ENCODE measurements at places on chromosomes 1 and 21.

DNA sequence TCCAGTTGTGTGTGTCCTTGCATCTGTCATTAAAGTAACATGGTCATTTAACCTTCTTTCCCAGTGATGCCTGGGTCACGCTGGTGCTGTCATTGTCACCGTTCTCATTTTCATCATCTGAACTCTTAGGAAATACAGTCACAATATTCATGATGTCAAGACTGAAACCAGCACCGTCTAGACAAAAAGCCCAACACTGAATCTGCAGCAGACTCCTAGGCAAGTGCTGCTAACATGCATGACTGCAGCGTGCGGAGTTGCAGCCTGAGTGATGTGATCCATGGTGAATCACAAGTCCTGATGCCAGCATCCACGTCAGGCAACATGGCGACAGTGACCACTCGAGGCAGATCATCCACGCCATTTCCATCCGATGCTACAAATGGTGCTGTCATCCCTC, 37.6 kb downstream of the MRPL37 start:
- no peak for DNase-seq

DNA sequence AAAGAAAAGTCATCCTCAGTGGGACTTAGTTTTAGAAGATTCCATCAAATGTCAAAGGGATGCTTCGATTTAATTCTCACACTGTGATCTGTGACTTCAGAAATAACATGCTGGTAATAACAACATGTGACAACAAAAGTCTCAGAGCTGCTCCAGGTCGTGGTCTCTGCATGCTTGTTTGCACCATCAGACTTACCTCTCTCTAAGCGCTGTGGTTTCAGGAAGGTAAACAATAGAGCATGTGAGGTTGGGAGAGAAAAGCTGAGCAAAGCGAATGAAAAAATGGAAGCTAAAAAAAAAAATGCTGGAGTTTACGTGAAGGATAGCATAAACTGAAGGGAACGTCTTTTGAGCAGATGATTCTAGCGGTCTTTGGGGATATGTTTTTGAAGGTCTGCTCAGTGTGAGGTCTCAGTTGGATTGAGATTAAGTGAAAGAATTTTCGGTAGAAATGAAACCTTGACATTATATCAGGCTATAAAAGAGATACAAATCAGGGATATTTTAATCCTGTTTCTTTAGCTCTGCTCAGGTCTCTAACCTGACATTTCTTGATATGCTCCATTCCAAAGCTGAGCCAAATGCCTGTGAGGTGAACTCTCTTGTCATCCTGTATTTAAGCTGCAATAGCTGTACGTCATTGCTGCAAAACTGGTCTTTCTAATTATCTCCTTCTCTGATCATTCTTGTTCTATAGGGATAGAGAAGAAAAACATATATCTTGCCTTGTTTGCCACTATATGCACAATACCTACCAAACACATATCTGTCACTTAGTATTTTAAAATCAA, 86.5 kb downstream of the C1orf21 start:
- DNase-seq = no peak

DNA sequence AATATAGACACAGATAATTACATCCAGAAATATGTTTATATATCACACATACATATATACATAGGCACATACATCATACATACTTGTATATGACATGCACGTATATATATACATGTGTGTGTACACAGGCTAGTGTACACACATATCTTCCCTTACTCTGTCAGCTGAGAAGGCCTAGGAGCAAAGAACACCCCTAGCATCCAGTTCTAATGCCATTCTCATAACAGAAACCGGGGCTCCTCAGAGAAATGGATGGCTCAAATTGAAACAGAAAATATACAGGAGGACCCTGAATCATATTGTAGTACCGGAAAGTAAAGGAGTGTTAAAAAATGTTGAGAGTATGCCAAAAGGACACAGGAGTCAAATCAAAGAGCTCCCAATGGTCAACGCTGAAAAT, 19.7 kb upstream of the HYI start:
- no peak for DNase-seq

GRCh38 chr1:223038288-223039006, 104.6 kb downstream of the TLR5 start:
- no peak for DNase-seq

DNA sequence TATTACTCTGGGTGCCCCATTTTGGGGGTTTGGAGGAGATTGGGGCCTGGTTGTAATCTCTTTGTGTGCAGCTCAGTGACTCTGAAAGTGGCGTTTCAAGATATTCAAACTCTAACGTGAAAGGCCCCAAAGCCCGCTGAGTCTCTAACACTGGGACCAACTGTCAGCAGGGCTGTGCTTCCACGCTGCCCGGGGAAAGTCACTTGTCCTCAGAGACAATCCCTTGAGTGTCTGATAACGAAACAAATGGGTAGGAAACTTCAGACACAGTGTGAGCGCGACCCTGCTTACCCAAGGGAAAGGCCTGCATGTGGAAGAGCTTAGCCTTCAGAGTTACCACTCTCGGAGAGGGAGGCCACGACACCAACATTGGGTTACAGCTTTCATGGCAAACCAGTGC, 837 bp downstream of the UBASH3A start:
- DNase-seq = peak; percentile 37

DNA sequence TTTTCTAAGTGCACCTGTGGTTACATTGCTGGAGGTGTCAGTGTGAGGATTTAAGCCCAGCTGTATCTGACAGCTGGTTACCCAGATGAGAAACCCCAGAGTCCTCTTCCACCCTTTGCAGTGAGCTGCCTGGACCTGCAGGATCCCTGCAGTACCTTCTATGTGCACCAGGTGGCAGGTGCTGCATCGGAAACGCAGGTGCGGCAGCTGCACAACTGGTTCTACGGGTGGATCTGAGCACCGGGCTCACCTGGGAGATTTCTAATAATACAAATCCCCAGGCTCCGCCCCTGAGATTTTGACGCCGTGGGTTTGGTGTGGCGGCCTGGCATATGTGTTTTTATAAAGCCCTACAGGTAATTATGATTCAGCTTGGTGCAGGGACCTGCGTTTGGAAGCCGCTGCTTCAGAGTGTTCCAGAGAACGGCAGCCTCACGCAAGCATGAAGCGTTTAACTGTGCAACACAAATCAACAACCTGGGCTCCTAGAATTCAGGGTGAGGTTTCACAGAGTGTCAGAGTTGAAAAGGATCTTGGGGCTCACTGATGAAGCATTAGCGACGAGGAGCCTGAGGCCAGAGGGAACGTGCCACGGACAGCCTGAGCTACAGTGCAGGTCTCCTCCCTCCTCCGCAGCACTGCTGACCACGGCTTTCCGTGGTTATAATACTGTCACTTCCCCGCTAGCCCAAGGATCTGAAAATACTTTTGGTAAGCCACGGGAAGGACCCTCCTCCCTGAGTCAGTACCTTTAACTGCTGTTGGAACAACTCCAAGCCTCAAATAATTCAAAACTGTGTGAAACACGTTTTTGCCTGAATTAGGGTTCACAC, 96.7 kb upstream of the TRABD2B start:
- DNase-seq = peak; percentile 56

DNA sequence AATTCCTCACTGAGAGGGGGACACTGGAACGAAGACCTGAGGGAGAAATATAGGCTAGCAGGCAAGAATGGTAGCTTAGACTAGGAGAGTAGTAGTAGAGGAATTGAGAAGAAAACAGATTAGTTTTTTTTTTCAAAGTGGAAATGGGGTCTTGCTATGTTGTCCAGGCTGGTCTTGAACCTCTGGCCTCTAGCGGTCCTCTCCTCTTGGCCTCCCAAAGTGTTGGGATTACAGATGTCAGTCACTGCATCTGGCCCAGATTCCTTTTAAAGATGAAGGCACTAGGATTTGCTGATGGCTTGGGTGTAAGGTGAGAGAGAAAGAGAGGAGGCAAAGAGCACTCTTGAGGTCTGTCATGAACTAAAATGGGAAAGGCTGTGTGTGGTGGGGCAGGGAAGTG, 30.1 kb downstream of the NFASC start:
- DNase-seq = no peak

DNA sequence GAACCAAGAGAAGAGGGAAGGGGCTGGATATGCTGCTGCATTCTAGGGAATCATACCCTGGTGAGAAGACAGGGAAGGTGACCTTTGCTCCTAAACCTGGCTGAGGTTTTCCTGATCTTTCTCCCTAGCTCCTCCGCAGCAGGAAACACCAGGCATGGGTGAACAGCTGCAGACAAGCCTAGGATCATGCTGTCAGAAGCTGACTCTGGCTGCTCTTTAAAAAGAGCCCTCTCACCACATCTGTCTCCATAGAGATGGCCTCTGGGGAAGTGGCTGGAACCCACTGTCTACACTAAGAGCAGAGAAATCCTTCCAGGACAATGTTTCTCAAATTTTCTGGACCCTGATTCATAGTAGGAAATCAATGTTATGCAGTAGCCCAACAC, 57.6 kb downstream of the CD34 start:
- no peak for DNase-seq

DNA sequence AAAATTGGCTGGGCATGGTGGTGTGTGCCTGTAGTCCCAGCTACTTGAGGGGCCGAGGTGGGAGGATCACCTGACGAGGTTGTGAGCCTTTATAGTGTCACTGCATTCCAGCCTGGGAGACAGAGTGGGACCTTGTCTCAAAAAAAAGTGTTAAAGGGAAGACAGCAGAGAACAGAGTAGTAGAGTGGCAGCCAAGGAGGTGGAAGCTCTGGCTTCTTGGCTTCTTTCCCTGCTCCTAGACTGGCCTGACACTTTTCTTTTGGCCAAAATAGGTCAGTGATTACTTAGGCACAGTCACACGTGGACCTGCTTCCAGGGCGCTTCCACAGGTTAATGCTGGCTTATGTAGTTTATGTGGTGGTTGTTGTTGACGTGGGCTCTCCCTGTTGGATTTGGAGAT, 3.2 kb downstream of the DIP2A start:
- no peak for DNase-seq

- DNase-seq = no peak
These were observed 35.4 kb upstream of the FAM89A start for GRCh38 chr1:231075497-231075896.

DNA sequence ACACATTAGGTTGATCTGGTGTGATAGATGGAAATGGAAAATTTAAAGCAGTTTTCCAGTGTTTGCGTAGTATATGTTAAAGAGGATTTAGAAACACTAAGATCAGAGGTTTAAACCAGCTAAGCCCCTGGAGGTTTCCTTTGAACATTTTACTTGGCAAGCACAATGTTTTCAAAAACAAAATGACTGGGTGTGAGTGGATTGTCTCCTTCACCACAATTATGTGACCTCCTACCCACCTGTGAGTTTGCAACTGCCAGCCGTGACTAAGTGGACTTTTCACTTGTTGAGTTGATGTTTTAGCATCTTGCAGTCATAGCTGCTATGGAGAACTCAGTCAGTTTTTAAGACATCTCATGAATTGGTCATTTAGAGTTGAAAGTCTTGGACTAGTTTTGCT, 4.7 kb downstream of the CCDC190 start:
- no peak for DNase-seq

DNA sequence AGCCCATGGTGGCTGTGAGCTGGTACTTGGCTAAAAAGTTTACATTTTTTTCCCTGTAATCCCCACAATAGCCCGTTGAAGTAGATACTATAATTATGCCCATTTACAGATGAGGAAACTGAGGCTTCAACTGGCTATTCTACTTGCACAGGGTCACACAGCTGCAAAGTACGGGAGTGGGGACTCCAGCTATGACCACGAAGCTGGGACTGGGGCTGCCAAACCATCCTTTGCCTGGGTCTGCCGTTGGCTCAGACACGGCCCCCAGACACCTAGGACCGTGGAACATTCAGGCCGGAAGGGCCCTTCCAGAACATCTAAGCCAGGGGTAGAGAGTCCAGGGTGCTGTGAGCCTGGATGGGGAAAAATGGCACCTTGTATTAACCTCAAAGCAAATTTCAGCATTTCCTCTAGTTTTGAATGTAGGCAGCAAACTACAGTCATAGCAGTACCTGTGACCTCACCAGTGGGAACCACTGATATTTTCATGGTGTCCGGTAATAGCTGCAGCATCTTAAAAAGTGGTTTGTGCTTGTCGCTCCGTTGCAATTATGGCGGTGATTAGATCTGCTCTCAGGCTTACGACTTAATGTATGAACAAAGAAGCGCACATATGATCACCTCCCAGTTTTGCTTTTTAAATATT, 4.3 kb downstream of the TP73 start:
- DNase-seq = no peak

GRCh38 chr1:157307491-157307890, 169.3 kb upstream of the ETV3 start:
- DNase-seq = no peak

GRCh38 chr1:233328142-233328921, 808 bp downstream of the MAP3K21 start:
- DNase-seq = no peak

DNA sequence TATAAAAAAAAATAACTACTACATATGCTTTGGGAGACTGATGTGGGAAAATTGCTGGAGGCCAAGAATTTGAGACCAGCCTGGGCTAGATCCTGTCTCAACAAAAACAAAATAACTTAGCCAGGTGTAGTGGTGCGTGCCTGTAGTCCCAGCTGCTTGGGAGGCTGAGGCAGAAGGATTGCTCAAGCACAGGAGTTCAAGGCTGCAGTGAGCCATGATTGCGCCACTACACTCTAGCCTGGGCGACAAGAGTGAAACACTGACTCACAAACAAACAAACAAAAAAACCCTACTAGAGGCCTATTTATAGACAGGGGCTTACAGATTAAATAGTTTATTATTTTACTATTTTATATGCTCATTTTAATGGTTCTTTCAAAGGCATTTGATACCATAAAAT, 80.0 kb downstream of the LHX4 start:
- DNase-seq = no peak

DNA sequence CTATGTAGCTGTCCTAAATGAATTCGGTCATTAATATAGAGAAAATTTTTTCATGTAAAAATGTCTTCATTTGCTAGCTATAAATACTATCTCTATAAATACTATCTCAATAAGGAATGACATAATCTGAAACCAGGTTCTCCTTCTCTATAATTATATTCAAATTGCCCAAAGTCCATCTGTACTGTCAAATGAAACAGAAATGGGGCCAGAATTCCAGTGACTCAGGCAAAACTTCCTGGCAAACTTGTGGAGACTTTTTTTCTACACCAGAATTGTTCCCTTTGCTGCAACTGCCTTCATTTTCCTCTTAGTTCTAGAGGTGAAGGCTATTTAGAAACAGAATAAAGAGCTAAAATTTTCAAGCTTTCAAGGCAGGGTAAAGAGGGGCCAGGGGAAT, 152.5 kb downstream of the KCNH1 start:
- no peak for DNase-seq

DNA sequence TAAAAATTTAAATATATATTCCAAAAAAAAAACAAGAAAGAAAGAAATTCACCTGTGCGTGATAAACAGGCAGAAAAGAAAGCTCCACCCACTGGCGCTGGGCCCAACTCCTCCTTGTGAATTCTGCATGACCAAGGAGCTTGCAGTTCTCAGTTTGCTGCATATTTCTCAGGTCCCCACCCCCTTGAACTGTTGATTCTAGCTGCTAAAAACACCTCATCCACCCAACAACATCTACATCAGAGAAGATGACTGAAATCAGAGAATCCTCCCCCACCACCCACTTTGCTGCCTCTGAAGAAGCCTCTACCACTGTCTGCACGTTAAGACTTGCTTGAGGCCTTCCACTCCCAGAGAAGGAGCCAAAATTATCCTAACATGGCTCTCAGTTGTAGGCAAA, 104.8 kb downstream of the RGS2 start:
- no peak for DNase-seq

Data from Jurkat, Clone E6-1 (cell line).